Naive B cell (primary cell): ENCODE measurements at places on chromosomes 2 and 18. TPM values are rescaled to one million over a fixed set of nuclear protein-coding genes. Genes with fewer than 3 reads are reported as not detected.

The KCNS3 gene
- polyA plus RNA-seq: not detected

The NEU4 gene
- polyA plus RNA-seq: not detected

The FEV gene
- polyA plus RNA-seq: not detected

The PRSS56 gene
- polyA plus RNA-seq: not detected

The RAB31 gene
- polyA plus RNA-seq: 20.7 TPM

The LRP2 gene
- not detected for polyA plus RNA-seq

The RAB27B gene
- polyA plus RNA-seq: 0.72 TPM

The CD8A gene
- polyA plus RNA-seq: not detected

The TEX44 gene
- not detected for polyA plus RNA-seq

The PPP1R1C gene
- not detected for polyA plus RNA-seq

The FBXO48 gene
- polyA plus RNA-seq: 0.44 TPM

The MSTN gene
- polyA plus RNA-seq: not detected

The PDE11A gene
- not detected for polyA plus RNA-seq

The ZNF514 gene
- polyA plus RNA-seq: 10.3 TPM

The CPLX4 gene
- polyA plus RNA-seq: not detected

The CCBE1 gene
- polyA plus RNA-seq: not detected

The CEP68 gene
- polyA plus RNA-seq: 16.6 TPM

The ACVR1C gene
- not detected for polyA plus RNA-seq

The MOGAT1 gene
- polyA plus RNA-seq: not detected

The RGPD3 gene
- 0.05 TPM for polyA plus RNA-seq

The HMSD gene
- not detected for polyA plus RNA-seq

The GPR35 gene
- not detected for polyA plus RNA-seq

The SLC14A1 gene
- polyA plus RNA-seq: 1.0 TPM
